Activated naive CD4-positive, alpha-beta T cell (primary cell): ENCODE measurements at places on chromosomes 1 and 21.

- DNase-seq: no peak
These were observed 16.9 kb downstream of the PTPRU start for GRCh38 chr1:29253180-29253579.

DNA sequence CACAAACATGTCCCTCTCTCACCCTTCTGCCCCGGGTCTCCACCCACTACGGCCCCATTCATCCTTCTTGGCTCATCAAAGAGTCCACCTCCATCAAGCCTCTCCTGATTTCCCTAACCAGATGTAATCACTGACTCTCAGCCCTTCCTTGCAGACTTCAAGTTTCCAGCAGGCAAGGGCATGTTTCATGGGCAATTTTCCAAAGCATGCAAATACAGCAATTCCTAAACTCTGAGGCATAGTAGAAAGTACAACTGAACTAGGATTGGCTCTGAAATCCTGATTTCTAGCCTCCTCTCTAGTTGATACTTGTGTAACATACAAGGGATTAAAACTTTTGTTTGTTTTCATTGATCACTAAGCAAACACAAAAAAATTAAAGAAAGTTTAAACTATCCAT, 109.1 kb upstream of the GADD45A start:
- no peak for DNase-seq

DNA sequence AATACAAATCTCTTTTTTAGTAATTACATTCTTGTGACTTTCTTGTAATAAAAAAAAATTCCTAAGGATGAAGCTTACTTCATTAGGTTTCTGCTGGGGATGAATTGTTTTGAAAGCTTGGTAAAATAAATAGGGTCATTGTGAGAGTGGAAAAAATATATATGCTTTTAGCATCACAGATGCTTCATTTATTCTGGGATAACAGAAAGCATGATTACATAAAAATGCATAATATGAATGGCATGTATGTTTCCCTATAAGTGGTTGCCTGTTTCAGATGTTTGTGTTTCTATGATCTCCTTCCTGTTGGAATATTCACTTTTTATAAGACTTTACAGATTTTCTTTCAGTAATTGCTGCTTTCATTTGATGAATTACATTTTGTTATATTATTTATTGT, 42.3 kb downstream of the HMCN1 start:
- no peak for DNase-seq

- no peak for DNase-seq
These were observed 680 bp upstream of the CNN3 start for GRCh38 chr1:94927405-94928175.

DNA sequence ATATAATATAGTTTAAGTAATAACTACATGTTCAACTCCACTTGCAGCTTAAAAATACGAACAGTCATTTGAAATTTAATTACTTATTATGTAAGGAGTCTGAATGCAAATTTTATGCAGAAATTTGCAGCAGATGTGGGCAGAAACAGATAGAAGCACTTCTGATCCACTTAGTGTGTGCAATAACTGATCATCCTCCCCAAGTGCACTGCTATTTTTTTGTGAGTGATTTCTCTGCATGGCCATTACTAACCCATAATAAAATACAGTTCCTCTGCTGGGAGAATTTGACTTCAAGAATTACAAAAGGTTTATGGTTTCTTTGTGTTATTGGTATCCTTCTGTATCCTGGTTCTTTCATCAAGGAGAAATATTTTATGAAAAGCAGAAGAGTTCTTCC, 611.5 kb upstream of the RGS18 start:
- no peak for DNase-seq

DNA sequence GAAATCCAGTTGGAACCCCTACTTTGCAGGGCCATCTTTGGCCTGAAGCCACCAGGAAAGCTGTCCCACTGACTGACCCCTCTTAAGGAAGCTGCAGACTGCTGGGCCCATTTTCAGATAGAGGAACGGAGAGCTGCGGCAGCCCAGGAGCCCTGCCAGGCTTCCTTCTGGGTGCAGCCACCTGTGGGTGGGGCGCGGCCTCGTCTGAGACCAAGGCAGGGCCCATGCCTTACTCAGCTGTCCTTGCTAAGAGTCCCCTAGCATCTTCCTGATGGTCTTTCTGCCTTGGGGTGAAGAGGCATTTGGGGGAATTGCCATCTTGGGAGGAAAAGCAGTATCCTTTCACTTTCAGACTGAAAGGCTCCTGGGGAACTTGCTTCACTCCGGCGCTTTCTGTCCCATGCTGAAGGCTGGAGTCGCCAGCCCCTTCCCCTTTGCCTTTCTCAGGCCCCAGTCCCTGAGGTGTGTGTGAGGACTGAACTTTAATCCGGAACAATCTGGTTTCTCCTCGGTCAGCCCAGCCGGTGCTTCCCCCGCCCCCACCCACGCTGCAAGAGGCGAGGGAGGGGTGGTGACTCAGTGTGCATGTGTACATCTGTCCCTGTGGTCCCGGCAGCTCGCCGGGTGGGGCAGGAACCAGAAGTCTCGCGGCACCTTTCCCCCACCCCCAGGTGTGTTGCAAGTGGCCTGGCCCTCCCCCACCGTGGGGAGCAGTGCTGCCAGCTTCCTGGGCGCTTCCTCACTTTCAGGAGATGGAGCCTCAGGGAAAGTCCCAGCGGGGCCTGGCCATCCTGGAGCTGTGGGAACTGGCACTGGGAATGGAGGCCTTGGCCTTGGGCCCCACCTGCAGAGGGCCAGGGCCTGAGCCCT, 5.1 kb downstream of the ZC3H12A start:
- peak; percentile 60 for DNase-seq

- DNase-seq: no peak
These were observed 5.3 kb upstream of the RLF start for GRCh38 chr1:40155910-40156309.

DNA sequence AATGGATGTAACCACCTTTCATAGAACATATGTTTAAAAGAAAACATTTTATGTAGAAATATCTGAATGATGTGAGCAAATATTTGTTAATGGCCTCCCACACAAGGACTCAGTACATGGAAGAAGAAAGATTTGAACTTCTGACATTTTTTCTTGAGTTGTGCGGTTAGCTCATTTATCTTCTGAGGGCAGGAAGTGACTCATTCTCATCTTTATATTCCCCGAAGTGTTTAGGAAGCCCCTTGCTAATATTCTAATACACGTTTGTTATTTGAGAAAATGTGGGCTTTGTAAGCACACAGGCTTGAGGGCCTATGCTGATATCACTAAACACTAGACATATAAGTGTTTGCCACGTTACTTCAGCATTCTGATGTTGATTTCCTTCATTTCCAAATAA, 392.5 kb upstream of the PTBP2 start:
- no peak for DNase-seq

DNA sequence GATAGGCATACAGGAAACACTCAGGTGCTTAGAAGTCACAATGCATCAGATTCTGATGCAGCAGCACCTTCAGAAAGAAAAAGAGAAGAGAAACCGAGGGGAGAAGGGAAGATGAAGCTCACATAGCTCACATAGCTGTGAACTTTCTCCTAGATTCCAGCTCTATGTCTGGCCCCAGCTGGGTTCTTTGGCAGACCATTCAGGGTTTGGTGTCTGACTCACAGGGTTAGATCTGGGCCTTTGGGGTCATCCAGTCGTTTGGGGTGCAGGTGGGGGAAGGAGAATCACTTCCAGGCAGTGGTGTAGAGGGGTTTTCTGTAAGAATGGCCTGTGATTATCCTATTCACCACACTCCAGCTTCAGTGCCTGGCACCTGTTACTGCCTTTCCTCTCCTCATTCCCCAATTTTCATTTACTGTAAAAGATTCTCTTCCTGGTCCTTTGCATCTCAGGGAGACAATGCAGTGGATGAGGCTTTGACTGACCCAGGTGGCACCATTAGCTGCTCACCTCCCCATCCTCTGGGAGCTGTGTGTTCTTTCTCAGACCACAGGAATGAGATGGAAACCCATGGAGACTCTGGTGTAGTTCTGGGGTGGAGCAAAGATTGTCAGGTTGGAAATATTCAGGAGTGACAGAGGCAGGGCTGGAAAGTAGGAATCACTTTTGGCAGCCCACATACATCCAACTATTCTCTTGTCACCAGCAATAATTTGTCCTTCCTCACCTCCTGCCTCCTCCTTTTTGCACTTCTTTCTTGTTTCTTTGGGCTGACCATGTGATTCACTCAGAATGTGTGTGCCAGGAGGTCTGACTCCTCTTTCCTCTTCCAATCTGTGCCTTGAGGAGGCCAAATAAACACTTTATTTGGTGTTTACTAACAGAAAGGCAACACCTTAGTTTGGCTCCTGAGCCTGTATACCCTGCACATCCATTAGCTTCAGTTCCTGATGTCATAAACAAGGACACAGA, 103.3 kb downstream of the PAPPA2 start:
- DNase-seq: no peak

DNA sequence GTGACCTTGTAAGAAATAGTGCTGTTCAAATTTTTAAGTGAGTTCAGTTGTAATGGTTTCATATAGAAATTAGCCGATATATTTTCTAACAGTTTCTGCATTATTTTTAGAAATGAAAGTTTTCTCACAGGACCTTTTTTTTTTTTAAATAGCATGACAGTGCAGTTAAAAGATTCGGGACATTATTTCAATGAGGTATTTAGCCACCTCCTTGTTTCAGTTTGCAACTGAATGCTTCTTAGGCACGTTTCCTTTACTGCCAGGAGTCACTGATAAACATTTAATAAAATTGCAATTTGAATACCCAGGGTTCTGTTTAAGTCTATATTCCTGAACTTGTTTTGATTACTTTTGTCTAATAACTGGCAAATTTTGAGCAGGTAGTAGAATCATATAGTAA, 304.7 kb downstream of the TM2D1 start:
- no peak for DNase-seq

DNA sequence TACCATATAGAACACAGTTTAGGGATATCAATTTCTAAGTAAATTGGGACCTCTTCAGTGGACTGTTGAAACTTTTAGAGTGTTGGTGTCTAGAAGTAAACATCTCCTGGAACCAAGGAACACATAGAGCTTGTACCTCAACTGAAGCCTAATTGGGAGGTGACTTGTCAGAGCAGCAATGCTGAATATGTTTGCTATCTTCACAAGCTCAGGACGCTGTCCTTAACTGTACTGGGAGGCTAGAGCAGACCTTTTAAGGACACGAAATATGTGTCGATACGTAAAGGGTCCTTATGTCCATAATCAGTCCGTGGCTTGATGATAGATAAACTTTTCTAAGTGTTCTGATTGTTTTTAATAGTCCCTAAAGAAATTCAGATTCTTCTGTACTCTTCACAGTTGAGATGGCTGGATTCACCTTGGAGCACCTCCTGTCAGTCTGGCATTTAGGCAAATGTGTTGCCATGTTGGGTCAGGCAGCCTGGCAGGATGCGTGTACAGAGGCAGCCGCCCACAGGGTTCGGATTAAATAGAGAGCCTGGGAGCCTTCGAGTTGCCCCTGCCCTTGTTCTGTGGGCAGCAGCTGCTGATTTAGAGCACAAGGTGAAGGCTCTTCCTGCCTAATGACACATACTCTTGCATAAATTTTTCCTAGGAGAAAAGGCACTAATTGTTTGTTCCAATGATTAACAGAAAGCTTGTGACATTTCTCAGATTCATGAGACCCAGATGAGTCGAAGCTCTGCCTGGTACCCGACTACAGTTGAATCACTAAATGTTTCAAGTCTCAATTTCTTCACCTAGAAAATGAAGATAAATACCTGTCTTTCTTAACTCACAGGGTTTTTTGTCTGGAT, 3.6 kb downstream of the ACTN2 start:
- no peak for DNase-seq

DNA sequence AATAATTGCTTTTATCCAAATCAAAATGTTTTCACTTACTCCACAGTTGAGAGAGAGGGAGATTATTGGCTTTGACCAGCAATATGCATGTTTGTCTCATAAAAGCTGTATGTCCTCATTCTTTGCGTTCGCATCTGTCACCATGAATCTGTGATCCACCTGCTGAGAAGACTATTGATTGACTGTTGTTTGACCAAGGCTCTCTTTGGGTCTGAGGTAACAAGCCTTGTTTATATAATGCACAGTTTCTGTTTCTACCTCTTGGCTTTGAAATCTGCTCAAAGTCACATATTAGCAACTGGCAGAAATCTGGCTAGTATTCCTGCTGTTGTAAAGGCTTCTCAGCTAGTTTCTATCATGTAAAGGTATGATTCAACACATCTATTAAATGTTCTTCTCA, 157.0 kb downstream of the LYPLAL1 start:
- no peak for DNase-seq

GRCh38 chr1:25534410-25534788, 9.0 kb upstream of the LDLRAP1 start:
- no peak for DNase-seq
